ENCODE measurements at places on chromosomes 11 and 22. TPM values are rescaled to one million over a fixed set of nuclear protein-coding genes. Genes with fewer than 3 reads are reported as not detected.

Gene DEPDC7
- total RNA-seq = 1.2 TPM

Gene KRTAP5-10
- not detected for total RNA-seq

Gene DEUP1
- not detected for total RNA-seq

Gene SLC35F2
- 35.7 TPM for total RNA-seq

Gene OR2AG1
- total RNA-seq = not detected

Gene POU2AF3
- 3.0 TPM for total RNA-seq

Gene TMEM109
- total RNA-seq = 104 TPM
